ENCODE measurements at places on chromosomes 5 and 9.

DNA sequence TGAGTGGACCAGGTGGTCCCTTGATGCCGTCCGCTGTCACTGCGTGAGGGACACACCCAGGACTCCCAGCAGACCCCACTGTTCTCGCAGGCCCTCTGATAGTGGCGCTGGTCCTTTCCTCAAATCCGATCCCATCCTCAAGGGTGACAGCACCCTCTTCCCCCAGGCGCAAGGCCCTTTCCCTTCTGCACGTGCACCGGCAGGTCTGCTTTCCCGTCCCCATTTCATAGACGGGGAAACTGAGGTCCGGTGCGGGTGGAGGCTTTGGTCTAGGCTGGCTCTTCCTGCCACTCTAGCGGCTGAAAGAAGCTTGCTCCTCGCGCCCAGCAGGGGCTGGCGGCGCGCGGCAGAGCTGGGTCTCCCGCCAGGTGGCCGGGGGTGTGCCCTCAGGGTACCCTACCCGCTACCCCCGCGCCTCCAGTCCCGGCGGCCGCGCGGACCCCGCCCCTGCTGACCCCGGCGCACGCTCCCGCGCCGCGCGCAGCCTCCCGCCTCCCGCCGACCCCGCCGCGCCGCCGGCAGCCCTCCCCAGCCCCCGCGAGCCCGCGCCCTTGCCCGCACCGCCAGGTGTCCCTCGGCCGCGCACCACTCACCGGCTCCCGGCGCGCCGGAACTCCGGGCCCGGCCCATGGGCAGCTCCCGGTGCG is 453 bp downstream of the RASGEF1C start:
- no peak for DNase-seq

DNA sequence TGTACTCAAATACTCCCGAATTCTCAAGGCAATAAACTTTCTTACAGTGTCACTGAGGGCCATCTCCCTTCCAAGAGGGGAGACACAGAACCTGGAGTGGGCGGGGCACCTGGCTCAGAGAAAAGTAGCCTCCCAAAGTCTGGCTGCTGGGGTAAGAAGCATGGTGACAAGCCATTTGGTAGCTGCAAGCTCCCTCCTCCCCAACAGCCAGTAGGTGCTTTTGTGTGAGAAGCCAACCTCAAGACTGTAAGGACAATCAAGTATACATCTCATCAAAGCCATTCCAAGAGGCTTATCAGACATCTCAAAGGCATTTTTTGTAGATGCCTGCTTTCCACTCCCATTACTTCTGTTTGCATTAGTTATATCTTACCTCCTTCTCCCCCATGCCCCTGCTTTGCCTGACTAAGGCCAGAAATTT is 1.4 kb downstream of the DAB2 start:
- DNase-seq: no peak

DNA sequence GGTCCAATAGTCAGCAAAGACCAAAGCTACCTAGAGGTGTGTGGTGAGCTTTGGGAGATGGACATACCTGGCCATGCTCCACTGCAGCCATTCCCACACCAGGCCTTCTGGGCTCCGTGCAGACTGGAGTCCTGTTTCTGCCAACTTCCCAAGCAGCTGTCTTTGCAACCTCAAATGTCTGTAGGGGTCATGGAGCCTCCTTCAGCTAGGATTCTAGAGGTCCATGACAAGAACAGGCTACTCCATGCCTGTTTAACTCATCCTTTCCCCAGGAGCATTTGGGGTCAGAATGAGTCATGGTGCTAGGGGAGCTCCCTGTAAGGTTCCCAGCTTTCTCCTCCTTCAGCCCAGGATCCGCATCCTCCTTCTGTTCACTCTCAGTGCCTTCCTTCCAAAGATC is 17.1 kb downstream of the VPS13A start:
- DNase-seq: no peak

GRCh38 chr9:121282277-121283079 is 14.5 kb downstream of the GSN start:
- no peak for DNase-seq

- no peak for DNase-seq
Observed at GRCh38 chr5:78974601-78975000, 10.5 kb downstream of the ARSB start.

DNA sequence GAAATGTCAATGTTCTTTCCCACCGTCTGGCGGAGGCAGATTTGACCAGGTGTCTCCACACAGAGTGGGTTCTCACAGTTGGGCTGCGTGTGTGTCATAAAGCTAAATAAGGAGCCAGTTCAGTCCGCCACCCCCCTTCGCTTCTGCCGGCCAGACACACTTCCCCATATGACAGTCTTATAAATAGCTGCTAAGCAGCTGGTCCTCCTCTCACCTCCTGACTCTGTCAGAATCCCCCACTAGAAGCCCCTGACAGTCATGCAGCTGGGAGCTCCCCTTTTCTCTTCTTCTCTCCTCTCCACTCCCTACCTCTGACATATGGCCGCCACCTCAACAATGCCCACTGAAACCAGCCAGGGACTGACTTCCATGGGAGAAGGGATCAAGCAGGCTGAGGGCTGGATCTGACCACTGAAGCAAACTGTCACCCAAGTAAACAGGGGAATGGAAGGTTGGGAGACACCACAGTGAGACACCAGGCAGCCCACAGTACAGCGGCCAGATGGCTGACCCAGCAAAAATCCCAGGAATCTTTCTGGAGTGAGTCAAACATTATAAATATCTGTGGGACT is 141.9 kb upstream of the EFNA5 start:
- DNase-seq: no peak

DNA sequence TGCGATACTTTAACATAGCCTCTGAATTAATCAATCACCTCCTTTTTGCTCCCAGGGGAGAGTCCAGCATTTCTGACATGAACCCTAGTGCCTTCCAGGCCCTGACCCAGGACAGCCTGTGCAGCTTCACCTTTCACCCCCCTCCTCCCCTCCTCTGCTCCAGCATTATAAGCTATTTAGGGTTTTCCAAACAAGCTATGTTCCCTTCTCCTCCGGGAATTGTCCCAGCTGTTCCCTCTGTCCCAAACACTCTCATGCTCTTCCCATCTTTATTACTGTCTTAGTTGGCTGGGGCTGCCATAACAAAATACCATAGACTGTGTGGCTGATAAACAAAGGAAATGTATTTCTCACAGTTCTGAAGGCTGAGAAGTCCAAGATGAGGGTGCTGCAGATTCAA is 161.5 kb downstream of the EBF1 start:
- DNase-seq: no peak

DNA sequence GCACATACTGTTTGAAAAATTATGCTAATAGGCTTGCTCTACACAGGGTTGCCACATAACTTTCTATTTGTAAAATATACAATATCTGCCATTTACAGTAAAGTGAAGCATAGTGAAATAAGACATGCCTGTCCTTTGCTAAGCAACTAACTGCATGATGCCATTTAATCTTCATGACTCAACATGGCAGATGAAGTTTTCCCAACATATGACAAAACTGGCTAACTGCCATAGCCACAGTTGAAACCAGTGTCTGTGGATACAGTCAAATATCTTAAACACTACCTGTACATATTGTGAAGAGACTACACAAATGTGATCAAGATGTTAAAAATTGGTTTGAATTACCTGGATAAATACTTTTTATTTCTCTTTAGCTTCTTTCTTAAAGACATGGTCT is 3.1 kb upstream of the DMAC1 start:
- DNase-seq: no peak

DNA sequence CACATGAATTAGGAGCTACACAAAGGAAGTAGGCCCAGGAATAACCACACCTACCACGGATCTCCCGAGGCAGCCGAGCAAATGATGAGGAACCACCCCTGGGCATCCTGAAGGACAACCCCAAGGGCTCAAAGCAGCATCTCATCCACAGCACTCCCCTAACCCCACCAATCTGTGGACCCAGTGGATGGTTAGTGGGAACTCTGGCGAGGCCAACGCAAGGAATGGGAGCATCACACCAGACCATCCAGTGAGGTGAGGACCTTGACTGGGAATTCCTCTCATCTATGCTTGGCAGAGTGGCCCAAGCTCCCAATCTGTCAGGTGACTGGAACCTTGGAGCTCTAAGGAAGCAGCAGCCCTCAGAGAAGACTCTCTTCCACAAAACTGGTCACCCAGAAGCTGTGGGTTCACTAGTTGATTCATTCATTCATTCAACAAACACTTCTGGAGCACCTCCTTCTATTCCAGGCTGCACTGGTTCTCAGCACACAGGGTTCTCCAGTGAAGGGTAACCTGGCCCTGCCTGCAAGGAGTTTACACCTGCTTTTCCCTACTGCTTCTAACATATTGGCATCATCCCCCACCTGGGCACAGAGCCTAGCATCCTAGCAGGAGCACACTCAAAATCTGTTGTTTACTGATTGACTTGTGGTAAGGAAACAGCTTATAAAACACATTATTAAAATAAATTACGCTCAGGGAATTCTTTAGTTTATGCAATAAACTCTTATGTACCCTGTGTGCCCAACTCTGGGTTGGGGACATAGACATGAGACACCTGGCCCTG is 4.9 kb downstream of the ACSL6 start:
- DNase-seq: no peak

- DNase-seq: no peak
Observed at GRCh38 chr9:38724754-38725153, 4.8 kb upstream of the FAM240B start.

- no peak for DNase-seq
Observed at GRCh38 chr5:112973904-112974303, 2.7 kb upstream of the DCP2 start.

DNA sequence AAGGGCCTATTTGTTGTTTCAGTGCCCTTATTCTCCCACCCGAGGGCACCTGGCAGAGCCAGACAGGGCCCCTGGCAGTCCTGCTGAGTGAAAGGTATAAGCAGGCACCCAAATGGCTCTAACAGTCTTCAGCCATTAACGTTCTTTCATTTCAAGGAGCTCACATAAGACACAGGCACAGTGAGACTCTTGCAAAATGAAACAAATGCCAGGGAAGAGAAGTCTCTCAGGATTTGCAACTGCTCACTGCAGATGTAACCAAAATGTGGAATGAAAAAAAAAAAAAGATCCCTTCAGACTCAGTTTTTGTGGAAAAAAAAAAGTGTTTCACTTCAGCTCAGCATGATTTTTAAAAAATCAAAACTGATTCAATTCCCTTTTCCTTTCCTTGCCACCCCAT is 155.4 kb upstream of the LHFPL2 start:
- no peak for DNase-seq

GRCh38 chr5:9386945-9387344 is 158.9 kb downstream of the SEMA5A start:
- DNase-seq: no peak

DNA sequence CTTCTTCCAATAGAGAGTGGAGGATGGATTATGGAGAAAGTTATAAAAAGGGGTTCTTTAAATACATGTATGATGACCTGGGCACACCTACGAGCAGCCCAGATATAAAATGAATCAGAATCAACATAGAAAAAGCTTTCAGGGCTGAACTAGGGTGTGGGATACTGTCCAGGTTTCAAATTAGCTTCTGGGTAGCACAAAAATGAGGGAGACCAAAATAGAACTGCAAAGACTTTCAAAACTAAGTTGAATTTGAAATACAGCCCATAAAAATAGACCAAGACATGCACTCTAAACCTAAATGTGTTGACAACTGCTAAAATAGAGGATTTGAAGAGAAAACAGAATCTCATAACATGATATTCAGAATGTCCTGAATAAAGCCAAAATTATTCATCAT is 17.0 kb downstream of the ZNF484 start:
- no peak for DNase-seq

DNA sequence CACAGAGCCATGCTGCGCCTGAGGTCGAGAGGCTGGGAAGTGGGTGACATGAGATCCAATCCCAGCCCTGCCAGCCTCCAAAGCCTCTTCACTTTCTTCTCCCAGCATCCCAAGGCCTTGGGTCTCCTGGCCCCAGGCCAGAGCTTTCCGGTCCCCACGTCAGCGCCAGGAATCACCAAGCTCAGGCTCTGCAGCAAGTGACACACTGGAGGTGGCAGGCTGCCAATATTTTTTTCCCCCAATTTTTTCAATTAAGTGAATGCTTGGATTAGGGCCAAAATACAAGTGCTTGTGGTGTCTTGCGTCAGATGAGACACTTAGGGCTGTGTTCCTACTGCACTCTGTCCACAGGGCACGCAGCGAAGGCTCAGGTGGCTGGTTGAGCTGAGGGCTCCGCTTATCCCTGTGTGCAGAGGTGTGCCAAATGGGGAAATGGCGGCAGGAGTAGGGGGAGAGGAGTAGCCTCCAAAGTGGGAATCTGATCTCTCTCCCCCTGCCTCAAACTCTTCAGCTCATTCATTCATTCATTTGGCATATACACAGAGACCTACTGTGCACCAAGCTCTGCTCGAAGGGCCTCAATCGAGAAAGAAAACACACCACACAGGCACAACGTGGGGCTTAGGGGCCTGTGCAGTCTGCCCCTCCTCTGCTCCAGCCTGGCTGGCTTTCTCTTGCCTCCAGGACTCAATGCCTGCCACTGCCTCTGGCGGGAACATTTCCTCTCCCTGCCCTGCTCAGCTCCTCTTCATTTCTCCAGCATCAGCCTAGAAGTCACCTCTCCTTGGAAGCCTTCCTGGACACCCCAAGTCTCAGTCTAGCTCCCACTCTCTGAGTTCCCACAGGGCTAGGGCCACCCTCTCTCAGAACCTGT is 16.6 kb downstream of the SH3PXD2B start:
- DNase-seq: no peak

GRCh38 chr5:115289104-115289503 is 7.3 kb downstream of the CCDC112 start:
- DNase-seq: no peak

GRCh38 chr5:123868267-123868666 is 356.3 kb downstream of the CSNK1G3 start:
- no peak for DNase-seq

GRCh38 chr5:38595132-38595745 is 38.8 kb upstream of the LIFR start:
- no peak for DNase-seq

- DNase-seq: no peak
Observed at GRCh38 chr9:126389992-126390391, 63.4 kb downstream of the MVB12B start.

DNA sequence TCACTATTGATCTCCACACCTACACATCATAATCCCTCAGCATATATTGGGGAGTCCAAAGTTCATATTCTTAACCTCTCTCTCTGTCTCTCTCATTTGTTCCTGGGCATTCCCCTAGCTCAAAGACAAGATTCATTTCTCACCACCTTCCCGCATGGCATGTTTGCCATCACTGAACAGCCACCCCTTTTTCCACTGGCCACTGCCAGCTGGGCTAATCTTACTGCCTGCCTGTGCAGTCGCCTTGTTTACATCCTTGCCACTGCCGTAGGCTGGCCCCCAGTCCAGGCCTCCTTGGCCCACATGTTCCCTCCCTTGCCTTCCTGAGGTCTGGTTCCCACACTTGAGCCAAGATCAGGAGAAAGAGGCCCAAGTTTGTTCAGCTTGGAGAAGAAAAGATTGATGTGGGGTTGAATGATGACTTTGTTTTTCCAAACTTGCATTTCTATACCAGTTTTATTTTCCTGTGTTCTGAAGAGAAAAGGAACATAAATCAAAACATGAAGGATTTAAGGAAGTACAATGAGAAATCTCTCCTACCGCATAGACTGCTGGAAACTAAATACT is 80.2 kb downstream of the PLAC8L1 start:
- no peak for DNase-seq
